Caudate nucleus (tissue), 63 donors: ENCODE measurements at places on chromosomes 7 and 10.

DNA sequence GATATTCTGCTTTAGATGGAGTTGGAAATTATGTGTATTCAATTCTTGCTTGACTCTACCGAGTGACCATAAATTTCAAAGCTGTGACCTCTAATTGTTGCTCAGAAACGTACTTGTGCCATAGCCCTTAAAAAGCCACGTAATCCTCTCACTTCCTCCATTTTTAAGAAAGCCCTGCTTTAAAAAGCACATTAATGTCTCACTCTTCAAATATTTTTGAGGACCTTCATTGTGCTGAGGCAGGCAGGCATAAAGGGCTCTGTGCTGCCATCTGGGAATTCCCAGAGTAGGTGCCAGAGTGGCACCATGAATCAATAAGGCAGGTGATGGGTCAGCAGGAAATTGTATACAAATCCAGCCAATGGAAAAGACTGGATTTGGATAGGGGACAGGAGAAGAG, 97.7 kb upstream of the FAM204A start:
- no peak for DNase-seq

DNA sequence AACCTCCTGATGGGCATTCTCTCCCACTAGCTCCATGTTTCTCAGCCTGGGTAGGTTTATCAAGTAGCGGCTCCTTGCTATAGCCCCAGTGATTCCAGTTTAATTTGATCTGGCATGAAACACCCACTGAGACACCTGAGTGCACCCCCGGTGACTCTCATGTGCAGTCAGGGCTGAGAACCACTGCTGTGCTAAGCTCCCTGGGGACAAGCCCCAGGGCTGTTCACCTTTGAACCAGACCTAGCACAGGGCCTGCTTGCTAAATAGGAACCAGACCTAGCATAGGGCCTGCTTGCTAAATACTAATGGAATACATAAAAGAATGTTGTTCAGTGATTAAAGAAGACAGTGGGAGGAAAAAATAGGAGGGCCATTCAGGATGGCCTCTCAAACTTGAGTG, 167.6 kb downstream of the JAZF1 start:
- DNase-seq, result no peak

- no peak for DNase-seq
Measured at GRCh38 chr10:25934621-25935139, 651 bp downstream of the MYO3A start.

- DNase-seq, result no peak
Measured at GRCh38 chr7:484356-485101, 35.1 kb downstream of the PDGFA start.

DNA sequence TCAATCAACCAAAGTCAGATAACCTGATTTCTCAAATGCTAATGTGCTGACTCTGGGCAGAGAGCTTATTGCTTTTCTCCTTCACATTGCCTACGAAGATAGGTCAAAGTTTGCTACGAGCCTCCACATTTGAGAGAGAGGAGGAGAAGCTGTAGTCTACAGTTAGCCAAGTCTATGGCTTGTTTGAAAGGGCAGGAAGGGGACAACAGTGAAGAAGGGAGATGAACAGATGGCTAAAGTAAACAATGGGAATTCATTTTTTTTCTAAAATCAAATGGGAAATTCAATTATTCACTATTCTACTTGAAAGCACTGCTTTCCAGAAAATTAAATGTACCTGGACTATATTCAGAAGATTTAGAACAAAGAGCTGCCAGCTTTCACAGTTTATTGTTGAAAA, 126.7 kb upstream of the C1QL3 start:
- no peak for DNase-seq

GRCh38 chr10:68826764-68827591, at the start of gene STOX1:
Gene STOX1, plus strand, starts transcription at chr10:68827531. Its CDS starts 93 bp downstream, at chr10:68827624.
- DNase-seq, result peak; percentile 31

DNA sequence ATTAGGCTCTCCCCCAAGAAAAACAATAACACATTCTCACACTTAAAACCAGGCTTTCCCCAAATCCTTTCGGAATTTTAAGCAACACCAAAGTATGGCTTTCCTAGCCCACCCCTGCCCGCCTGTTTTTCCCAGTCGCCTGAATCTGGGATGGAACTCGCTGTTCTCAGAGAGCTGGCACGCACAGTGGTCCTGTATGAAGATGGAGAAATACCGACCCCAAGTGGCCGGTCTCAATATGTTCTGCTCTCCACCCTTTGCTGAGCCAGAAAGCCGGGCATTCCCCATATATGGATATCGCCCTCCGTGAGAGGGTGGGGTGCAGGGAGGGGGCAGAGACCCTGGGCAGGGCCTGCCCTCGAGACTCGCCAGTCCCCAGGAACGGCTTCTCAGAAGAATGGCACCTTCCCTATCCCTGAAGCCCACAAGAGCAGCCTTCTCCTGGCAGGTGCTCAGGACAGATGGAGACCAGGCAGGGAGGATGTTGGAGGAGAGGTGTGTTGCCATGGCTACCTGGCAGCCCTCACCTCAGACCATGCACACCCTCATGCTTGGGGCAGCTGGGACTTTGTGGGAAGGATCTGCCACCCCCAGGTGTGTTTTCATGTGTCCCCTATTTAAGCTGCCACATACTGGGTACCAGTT, 3.4 kb downstream of the TACR2 start:
- no peak for DNase-seq

DNA sequence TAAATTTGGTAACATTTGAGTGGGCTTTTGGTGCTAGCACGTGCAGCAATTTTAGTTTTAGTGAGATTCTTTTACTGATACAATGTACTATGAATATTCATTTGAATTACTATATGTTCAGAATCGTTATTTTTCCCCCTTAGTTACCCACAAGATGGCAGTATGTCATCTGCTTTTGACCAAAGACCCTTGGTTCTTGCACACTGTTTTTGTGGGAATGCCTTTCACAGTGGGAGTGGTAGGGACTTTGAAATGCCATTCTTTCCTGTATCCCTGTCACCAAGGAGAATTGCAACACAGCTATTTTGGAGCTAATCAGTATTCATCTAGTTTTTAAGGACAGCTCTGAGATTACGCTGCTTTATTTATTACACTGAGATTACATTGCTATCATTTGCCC, 40.6 kb downstream of the SEC23IP start:
- no peak for DNase-seq

- DNase-seq, result no peak
Measured at GRCh38 chr7:30893357-30893756, 18.3 kb upstream of the AQP1 start.

- no peak for DNase-seq
Measured at GRCh38 chr10:34907743-34908430, 92.8 kb upstream of the PARD3 start.

DNA sequence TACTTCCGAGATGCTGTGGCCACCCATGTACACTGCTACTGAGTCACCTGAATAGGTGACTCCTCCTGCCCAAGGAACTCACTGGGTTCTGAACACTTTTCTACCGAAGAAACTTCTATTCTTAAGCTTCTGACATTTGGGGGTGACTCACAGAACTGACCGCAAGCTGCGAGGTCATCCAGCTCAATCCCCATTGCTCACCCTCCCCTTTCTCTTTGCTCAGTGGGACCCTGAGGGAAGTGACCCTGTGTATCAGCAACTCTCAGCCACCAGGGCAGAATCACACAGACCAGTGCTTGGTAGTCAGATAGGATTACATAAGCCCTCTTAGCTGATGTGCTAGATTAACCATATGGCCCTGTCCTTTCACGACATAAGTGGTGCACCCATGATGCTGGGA, 46.3 kb downstream of the INSYN2A start:
- no peak for DNase-seq

GRCh38 chr7:85070967-85071628, 115.8 kb downstream of the SEMA3D start:
- no peak for DNase-seq

GRCh38 chr7:82442492-82443035, 1.0 kb downstream of the CACNA2D1 start:
- DNase-seq, result no peak

DNA sequence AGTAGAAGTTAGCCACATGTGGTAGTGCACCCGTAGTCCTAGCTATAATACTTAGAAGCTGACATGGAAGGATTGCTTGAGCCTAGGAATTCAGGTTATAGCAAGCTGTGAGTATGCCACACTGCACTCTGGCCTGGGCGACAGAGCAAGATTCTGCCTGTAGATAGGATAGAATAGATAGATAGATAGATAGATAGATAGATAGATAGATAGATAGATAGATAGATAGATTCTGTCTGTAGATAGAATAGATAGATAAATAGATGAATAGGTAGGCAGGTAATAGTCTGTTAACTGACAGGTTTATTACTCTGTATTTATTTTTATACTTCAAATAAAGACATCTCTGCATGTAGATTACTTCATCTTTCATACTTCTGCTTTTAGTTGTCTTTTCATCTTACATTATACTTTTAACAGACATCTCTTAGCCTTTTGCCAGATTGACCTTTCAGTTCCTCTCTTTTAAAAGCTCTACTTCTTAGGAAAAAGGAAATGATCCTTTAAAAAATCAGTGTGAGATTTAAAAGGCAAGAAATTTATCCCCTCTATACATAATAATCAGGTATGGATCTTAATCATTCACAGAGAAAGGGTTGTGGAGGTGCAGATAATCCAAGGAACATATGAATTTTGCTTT, 31.8 kb downstream of the CCAR1 start:
- DNase-seq, result no peak

DNA sequence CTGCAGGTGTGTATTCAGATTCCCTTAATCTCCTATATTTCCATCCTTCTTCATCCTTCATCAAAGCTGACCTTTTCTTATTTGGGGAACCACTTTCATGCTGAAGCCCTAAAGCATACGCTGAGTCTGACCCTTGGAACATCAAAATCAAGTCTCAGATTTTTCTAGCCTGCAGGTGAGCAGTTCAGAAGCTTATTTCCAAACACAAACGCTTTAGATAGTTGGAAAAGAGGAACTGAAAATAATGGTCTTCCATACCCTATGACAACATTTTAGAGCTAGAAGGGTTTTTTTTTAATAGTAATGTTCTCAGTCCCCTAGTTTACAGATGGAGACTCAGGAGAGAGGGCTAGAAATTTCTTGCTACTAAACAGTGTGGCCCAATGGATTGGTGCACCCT, 1.6 kb upstream of the AGK start:
- DNase-seq, result no peak

GRCh38 chr10:84429926-84430520, 101.6 kb downstream of the CCSER2 start:
- peak; percentile 16 for DNase-seq

GRCh38 chr10:25815236-25815635, 118.8 kb upstream of the MYO3A start:
- DNase-seq, result no peak

- no peak for DNase-seq
Measured at GRCh38 chr7:107244613-107245012, 75.8 kb downstream of the HBP1 start.

DNA sequence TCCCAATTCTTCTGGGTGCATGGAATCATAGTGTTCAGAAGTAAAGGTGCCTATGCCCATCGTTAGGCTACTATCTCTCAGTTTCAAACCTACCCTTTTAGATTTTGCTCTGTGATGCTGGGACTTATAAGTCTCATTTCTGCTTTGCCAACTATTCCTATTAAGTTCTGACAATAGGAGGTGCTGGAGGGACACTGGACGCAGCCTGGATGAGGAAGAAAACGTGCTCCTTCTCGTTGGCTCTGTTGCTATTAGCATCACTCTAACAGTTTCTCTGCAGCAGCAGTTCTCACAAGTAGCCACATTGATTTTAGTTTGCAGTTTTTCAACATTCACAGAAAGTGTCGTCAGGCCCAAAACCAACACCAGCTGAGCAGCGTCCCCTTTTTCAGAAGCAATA, 72.4 kb downstream of the ABCC2 start:
- DNase-seq, result no peak

GRCh38 chr10:133039107-133039802, 48.5 kb upstream of the ADGRA1 start:
- no peak for DNase-seq

DNA sequence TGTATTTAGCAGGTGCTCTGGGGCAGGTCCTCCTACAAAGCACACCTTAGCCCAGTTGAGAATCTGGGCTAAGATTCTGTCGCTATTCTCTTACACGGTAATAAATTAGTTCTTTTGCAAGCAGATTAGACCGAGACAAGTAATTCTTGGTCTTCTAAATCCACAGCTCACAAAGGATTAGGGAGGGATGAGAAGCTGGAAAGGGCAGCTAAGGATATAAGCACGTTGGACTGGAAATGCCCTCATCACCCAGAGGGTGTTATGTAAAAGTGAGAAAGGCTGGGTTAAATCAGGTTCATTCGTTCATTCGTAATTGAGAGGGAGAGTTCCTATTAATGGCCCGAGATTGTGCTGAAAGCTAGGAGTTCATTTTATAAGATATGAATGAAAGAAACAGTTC, 41.8 kb downstream of the PFKFB3 start:
- no peak for DNase-seq

GRCh38 chr7:16753932-16754855, 639 bp downstream of the TSPAN13 start:
- DNase-seq, result no peak

DNA sequence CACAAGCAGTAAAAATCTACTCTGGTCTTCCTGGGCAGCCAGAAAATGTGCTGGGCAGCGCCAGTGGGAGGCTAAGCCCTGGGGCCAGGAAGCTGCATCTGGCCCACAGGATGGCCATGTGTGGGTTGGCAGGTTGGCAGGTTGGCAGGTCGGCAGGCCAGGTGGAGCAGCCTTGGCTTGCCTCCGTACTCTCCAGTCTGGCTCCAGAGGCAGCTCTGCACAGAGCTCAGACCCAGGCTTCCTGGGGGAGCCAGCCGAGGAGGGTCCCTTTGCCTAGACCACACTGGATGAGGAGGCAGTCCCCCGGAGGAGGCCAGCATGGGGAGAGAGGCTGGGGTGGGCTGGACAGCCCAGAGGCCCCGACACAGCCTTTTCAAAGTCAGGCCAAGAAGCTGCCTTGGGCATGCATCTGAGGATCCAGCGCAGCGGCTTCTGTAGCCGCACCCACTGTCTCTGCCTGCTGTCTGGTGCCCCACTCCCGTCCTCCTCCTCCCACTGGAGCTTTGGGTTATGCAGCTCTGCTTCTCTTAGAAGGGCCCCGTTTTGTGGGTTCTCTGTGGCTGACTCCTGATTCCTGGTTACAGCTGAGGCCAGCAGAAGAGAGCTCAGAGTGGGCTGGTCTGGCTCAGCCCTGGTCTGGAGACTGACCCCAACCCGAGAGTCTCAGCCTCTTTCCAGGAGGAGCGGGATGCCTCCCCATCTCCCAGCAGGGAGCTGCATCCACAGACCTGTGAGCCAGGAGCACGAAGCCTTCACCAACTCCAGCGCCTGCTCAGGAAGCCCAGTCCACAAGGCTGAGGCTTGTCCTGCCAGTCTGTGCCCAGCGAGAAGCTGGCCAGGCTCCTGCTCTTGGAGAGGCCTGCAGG, 44.6 kb downstream of the CFAP46 start:
- DNase-seq, result no peak
